ENCODE measurements at places on chromosomes 1 and 21. TPM values are rescaled to one million over a fixed set of nuclear protein-coding genes. Genes with fewer than 3 reads are reported as not detected.
A peak's percentile ranks its signal among the peaks of the same experiment; 100 is the strongest.

Gene PLA2G2D
- total RNA-seq = not detected

Gene S100A7A
- not detected for total RNA-seq

GRCh38 chr1:218454700-218455282 is 109.7 kb downstream of the TGFB2 start:
- DNase-seq = no peak
- H3K27ac ChIP-seq = no peak overlapping the region
- H3K4me1 ChIP-seq = no peaks in the 10 kb centered on the region

GRCh38 chr1:99326215-99326949 is 62.1 kb downstream of the PLPPR4 start:
- DNase-seq = no peak
- no peaks in the 10 kb centered on the region for H3K4me1 ChIP-seq
- H3K36me3 ChIP-seq = no peaks in the 10 kb centered on the region
- peaks cover 13% of the 10 kb centered on the region for H3K27me3 ChIP-seq
- no peak overlapping the region for H3K4me3 ChIP-seq

DNA sequence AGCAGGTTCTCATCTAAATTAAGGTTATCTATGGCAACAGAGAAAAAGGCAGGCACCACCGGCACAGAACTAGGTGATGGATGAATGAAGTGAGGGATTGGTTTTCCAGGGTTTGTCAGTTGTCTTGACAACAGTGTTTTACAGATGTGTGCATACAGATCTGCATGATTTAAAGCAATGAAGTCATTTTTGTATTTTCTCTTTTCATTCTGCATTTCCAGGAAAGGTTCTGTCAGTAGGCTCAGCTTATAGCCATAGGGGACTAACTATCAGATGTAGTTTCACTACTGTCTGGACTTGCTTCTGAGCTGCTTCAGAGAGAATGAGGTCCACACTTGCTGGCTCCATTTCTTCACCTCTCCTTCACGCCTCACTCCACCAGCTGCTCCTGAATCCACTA is 98.2 kb upstream of the LMO4 start:
- peaks cover 2% of the 10 kb centered on the region for H3K36me3 ChIP-seq
- DNase-seq = no peak
- H3K4me1 ChIP-seq = no peaks in the 10 kb centered on the region
- H3K27ac ChIP-seq = no peak overlapping the region
- no peak overlapping the region for H3K4me3 ChIP-seq
- peaks cover 26% of the 10 kb centered on the region for H3K27me3 ChIP-seq

Gene IVL
- not detected for total RNA-seq

- peaks cover 10% of the 10 kb centered on the region for H3K27me3 ChIP-seq
- H3K36me3 ChIP-seq = peaks cover 2% of the 10 kb centered on the region
- no peak overlapping the region for H3K27ac ChIP-seq
- no peak overlapping the region for H3K4me3 ChIP-seq
Measured at GRCh38 chr1:200311256-200311655, 98.6 kb downstream of the ZNF281 start.

Gene VAV3
- 11.0 TPM for total RNA-seq

DNA sequence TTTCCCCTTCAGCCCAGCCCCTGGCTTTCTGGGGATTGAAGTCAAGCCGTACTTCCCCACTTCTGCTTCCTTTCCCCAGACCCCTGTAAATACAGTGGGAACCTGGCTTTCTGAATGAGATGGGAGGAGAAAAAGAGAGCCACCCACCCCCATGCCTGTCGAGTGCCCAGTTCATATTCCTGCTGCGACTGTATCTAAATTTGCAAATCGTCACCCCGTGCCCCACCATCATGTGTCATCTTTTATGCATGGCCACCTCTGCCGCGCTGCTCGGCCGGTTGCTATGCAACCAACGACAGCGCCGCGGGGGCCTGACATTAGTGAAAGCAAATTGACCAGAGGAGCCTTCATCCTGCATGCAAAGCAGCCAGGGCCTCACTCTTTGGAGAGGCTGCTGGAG is 143.0 kb downstream of the ELAVL4 start:
- H3K27ac ChIP-seq = no peak overlapping the region
- peaks cover 20% of the 10 kb centered on the region for H3K27me3 ChIP-seq
- DNase-seq = no peak

Gene LCK
- 267 TPM for total RNA-seq

DNA sequence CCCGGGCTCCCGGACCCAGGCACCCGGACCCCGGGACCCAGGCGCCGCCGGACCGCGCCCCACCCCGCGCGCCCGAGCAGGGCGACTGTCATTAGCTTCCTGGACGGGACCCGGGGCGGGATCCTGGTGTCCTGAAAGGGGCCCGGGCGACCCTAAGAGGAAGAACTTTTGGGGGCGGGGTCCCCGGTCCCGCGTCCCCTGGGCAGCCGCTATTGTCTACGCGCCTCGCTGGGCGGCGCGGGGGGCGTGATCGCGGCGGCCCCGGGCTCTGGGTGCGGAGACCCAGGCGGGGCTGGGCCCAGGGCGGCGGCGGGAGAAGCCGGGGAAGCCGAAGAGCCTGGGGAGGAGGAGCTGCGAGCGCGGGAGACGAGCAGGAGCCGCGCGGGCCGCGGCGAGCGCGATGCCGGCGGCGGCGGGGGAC is 465 bp downstream of the HUNK start:
- no peak overlapping the region for H3K27ac ChIP-seq
- no peak for DNase-seq
- no peaks in the 10 kb centered on the region for H3K36me3 ChIP-seq
- H3K4me1 ChIP-seq = peaks cover 10% of the 10 kb centered on the region
- peaks cover 48% of the 10 kb centered on the region for H3K27me3 ChIP-seq
- H3K4me3 ChIP-seq = peak overlapping the region; percentile 88

DNA sequence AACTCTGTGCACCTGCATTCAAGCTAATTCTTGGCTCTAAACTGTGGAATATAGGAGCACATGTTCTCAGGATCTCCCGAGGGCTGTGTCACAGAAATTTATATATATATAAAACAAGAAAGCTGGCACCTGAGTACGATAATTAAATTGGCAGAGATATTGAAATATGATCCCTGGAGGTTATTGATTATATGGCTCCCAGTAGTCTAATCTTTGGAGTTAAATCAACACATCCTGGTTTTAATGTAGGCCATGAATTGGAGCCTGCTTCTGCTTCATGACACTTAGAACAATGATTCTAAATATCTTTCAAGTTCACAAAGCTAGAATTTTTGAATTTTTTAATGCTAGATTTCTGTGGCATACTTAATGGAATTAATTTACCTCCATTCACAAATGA is 84.3 kb downstream of the CTH start:
- H3K4me1 ChIP-seq = no peaks in the 10 kb centered on the region
- peaks cover 11% of the 10 kb centered on the region for H3K27me3 ChIP-seq
- H3K27ac ChIP-seq = no peak overlapping the region
- no peak overlapping the region for H3K4me3 ChIP-seq
- no peak for DNase-seq

DNA sequence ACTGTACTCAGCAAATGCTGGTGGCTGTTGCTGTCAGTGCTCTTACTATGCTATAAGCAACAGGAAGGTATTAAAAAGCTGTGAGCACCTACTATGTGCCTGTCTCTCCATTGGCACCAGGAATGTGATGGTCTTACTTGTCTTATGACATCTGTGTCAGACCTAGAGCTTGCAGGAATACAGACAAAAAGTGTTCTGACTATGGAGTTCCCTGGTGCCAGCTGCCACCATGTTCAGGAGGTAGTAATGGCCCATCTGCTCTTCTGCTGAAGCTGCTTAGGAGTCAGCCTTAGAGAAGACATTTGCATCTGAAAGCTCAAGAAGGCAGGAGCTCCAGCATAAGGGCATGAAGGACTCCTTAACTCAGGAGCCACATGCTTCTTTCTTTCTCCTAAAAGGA is 52.3 kb downstream of the MAB21L3 start:
- no peaks in the 10 kb centered on the region for H3K27me3 ChIP-seq
- H3K36me3 ChIP-seq = no peaks in the 10 kb centered on the region
- no peak overlapping the region for H3K27ac ChIP-seq
- peaks cover 9% of the 10 kb centered on the region for H3K4me1 ChIP-seq

DNA sequence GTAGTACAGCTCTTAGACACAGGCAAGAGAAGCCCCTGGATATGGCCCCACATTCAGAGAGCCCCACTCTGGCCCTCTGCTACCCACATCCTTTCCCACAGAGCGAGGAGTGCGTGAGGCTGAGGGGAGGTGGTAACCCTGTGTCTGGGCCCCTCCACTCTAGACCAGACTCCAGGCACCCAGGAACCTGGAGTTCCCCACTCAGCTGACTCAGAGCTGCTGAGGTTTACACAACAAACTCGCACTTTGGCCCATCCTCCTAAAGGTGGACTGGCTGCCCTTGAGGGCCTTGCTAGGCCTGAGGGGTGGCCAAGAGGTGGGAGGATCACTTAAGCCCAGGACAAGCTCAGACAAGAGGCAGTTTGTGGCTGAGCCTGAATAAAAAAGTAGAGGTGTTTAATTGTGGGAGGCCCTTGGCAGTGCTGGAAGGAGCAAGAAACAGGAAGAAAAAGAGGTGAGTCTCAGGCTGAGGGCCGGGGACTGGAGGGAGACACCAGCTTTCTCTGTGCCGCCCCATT is 10.7 kb downstream of the MR1 start:
- H3K36me3 ChIP-seq = peaks cover 3% of the 10 kb centered on the region
- peak overlapping the region; percentile 19 for H3K4me3 ChIP-seq
- peak overlapping the region; percentile 86 for H3K27ac ChIP-seq
- no peaks in the 10 kb centered on the region for H3K27me3 ChIP-seq
- H3K4me1 ChIP-seq = peaks cover 23% of the 10 kb centered on the region

DNA sequence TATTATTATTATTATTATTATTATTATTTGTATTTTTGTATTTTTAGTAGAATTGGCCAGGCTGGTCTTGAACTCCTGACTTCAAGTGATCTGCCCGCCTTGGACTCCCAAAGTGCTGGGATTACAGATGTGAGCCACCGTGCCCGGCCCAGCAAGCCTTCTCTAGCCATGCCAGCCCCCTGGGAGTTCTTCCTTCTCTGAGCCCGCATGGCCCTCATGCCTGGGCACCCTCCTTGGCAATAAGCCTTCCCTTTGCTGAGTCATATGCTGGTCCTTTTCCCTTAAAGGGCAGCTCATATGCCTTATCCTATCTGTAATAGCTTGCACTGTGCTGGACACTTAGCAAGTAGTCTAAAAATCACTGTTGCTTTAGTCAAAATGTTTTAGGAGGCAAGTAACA is 8.5 kb upstream of the NBL1 start:
- H3K4me1 ChIP-seq = no peaks in the 10 kb centered on the region
- no peak overlapping the region for H3K4me3 ChIP-seq
- no peak for DNase-seq
- no peak overlapping the region for H3K27ac ChIP-seq
- no peaks in the 10 kb centered on the region for H3K27me3 ChIP-seq
- H3K36me3 ChIP-seq = no peaks in the 10 kb centered on the region

Gene RAB3B
- not detected for total RNA-seq

Gene MYOG
- total RNA-seq = not detected

DNA sequence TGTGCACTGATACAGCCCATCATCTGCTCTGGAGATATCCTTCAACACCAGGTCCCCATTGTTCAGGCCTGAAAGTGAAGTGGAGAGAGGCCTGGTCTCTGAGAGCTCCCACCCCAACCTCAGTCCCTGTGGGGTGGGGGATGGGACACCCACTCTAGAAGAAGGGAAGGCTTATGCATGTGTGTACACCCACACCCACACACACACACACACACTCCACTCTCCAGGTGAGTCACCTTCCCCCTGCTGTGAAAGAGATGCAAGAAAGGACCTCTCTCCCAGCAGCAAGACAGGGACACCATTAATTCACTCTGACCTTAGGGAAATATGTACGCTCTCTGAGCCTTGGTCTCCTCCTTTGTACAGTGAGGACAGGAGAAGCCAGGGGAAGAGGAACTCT is 5.9 kb downstream of the VSIG8 start:
- H3K27me3 ChIP-seq = peaks cover 11% of the 10 kb centered on the region
- no peak overlapping the region for H3K4me3 ChIP-seq
- peaks cover 2% of the 10 kb centered on the region for H3K36me3 ChIP-seq
- H3K4me1 ChIP-seq = peaks cover 17% of the 10 kb centered on the region

Gene C1orf94
- not detected for total RNA-seq

GRCh38 chr1:235407419-235407818 is 40.2 kb downstream of the TBCE start:
- H3K36me3 ChIP-seq = peaks cover under 1% of the 10 kb centered on the region
- no peaks in the 10 kb centered on the region for H3K27me3 ChIP-seq
- no peak for DNase-seq

Gene IRF6
- total RNA-seq = 0.20 TPM

Gene ADGRB2
- 1.4 TPM for total RNA-seq

Gene DNAJC28
- total RNA-seq = 0.47 TPM

- no peak overlapping the region for H3K4me3 ChIP-seq
- no peaks in the 10 kb centered on the region for H3K36me3 ChIP-seq
- DNase-seq = no peak
- H3K27ac ChIP-seq = no peak overlapping the region
- H3K4me1 ChIP-seq = no peaks in the 10 kb centered on the region
Measured at GRCh38 chr1:88462488-88463261, 221.4 kb upstream of the PKN2 start.

DNA sequence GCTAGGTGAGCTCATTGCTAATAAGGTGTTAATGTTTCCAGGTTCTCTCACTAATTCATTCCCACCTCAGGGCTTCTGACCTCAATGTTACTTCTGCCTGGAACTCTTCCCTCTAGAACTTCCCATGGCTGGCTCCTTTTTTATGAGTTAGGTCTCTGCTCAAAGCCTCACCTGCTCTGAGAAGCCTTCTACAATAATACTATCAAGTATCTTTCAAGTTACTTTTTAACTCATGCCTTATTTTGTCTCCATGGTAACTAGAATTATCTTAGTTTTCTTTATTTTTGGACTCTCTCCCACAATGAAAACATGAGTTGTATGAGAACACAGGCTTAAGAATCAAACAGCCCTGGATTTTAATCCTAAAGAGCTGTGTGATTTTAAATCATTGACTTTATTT is 3.5 kb upstream of the C1orf52 start:
- H3K4me1 ChIP-seq = peaks cover 19% of the 10 kb centered on the region
- H3K36me3 ChIP-seq = peaks cover 3% of the 10 kb centered on the region
- DNase-seq = no peak
- no peaks in the 10 kb centered on the region for H3K27me3 ChIP-seq

DNA sequence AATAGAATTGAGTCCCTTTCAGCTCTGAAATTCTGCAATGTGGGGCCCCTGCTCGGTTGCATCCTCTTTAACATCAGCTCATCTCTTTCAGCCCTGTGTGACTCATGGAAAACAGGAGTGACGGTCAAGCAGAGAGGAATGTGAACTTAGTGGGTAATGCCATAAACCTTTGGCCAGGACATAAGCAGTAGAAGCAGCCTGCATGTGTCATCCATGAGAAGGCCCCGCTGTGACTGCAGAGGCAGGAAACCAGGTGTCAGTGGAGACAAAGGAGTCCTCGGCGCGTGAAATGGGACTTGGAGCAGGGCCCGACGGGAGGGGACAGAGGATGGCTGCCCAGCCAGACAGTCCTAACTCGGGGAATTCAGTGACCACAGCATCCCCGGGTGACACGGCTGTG is 21.1 kb upstream of the EPHB2 start:
- no peak overlapping the region for H3K27ac ChIP-seq
- no peak for DNase-seq
- H3K4me1 ChIP-seq = no peaks in the 10 kb centered on the region
- peaks cover 46% of the 10 kb centered on the region for H3K27me3 ChIP-seq
- peaks cover 5% of the 10 kb centered on the region for H3K36me3 ChIP-seq

GRCh38 chr1:185973645-185974044 is 239.5 kb downstream of the HMCN1 start:
- H3K36me3 ChIP-seq = no peaks in the 10 kb centered on the region
- peaks cover 15% of the 10 kb centered on the region for H3K27me3 ChIP-seq
- no peak overlapping the region for H3K27ac ChIP-seq
- H3K4me3 ChIP-seq = no peak overlapping the region
- DNase-seq = no peak
